ENCODE measurements at places on chromosomes 12 and 14.

DNA sequence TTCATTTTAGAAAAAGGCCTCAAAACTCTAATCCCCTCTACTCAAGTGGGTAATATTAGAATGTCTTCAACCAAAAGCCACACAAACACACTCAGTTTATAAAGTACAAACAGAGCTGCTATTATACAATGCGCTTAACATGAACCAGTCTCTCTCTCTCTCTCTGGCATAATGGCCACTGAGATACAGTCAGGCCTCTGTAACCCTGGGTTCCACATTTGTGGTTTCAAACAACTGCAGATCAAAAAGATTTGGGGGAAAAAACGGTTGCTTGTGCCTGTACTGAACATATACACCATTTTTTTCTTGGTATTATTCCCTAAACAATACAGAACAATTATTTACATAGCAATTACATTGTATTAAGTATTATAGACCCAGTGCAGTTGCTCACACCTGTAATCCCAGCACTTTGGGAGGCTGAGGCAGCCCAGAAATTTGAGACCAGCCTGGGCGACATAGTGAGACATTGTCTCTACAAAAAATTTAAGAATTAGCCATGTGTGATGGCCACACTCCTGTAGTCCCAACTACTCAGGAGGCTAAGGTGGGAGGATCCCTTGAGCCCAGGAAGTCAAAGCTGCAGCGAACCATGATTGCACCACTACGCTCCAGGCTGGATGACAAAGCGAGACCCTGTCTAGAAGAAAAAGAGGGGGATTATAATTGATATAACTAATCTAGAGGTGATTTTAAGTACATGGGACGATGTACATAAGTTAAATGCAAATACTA, 5.6 kb downstream of the SLC11A2 start:
- no peak for DNase-seq

DNA sequence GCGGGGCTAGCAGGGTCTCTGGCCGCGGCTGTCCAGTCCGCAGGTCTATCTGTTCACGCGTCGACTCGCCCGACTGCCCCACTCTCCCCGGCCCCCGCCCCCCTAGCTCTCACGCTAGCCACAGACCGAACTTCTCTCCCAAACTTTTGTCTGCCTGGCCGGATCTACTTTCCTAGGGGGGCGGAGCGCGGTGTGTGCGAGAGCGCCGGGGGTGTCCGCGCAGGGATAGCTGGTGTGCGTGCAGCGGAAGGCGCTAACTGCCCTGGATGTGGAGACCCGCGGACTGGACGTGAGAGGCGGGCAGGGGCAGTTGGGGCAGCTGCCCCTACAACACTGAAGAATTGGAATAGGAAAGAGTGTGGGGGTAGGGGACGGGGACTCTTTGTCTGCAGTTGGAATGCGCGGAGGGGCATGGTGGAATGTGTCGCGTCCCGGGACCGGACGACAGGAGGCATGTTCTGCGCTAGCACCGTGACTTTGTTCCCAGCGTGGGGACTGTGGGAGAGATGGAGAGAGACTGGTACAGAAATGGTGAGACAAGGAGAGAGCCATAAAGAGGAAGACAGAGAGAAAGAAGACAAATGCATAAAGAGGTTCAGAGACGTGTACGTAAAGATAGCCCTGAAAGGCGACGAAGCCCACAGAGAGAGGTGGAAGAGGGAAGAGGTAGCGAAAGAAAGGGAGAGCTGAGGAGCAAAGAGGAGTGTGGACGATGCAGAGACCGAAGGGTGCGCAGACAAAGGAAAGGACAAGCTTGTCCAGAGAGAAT, at the start of gene AJUBA:
TSS of gene AJUBA (minus strand) at position 75 of the 769 bp plus-strand sequence. CDS start 285 bp downstream, outside the sequence.
- peak; percentile 44 for DNase-seq

- DNase-seq: no peak
Observed at GRCh38 chr12:54605138-54605970, 16.9 kb upstream of the PPP1R1A start.

- no peak for DNase-seq
Observed at GRCh38 chr12:78118036-78118435, 287.3 kb downstream of the NAV3 start.

- DNase-seq: no peak
Observed at GRCh38 chr12:109753054-109753401, 39.4 kb downstream of the FAM222A start.

DNA sequence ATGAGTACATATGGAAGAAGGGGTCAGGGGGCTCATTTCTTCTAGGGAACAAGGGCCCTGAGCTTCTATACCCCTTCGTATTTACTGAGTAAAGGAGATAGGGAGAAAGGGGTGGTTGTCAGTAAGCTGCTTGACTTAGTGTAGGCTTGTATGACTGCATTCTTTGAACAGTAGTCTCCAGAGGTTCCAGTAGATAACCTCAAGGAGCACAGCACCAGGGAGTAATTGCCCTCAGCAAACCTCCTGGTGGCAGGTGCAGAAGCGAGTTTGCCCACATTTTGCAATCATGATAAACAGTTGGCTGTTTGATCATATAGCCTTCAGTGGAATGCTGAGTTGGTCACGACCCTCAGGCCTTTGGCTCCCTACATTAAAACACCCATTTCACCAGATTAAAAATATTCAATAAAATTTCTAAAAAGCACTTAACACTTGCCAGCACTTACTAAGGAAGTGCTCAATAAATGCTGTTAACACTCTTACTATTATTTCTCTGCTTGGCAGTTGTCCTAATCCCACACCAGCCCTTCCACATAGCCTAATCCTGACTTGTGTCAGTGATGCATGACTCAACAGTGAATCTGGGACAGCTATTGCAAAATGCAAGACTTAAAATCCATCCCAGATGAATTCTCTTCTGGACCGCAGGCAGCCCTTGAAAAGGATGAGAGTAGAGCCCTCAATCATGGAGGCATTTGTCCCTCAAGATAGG, 3.7 kb upstream of the DHRS4L2 start:
- no peak for DNase-seq

GRCh38 chr12:68632486-68632885, 21.8 kb downstream of the RAP1B start:
- no peak for DNase-seq

GRCh38 chr12:3483089-3483488, 7.9 kb upstream of the PRMT8 start:
- no peak for DNase-seq

DNA sequence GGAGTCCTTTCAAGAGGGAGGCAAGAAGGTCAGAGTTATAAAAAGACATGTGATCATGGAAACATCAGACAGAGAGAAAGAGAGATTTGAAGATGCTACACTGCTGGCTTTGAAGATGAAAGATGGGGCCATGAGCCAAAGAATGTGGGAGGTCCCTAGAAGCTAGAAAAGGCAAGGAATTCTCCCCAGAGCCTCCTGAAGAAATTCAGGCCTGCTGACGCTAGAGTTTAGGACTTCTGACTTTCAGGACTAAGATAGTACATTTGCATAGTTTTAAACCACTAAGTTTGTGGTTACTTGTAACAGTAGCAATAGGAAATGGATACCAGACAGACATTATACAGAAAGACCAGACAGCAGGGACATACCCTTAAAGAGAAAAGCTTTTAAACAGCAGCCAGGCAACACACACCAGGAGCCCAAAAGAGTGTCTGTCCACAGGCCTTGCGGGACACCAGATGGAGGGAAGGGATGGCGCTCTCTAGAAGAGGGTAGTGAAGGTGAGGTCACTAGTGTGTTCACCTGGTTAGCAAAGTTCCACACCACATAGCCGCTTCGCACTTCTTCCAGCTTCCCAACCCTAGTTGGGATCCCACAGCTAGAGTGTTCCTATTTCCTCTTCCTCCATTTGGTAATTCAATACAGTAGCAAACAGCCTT, 29.7 kb upstream of the CEBPE start:
- no peak for DNase-seq

GRCh38 chr12:49796155-49796554, 32.1 kb downstream of the NCKAP5L start:
- DNase-seq: no peak

GRCh38 chr14:95286645-95287044, 33.1 kb downstream of the CLMN start:
- no peak for DNase-seq

DNA sequence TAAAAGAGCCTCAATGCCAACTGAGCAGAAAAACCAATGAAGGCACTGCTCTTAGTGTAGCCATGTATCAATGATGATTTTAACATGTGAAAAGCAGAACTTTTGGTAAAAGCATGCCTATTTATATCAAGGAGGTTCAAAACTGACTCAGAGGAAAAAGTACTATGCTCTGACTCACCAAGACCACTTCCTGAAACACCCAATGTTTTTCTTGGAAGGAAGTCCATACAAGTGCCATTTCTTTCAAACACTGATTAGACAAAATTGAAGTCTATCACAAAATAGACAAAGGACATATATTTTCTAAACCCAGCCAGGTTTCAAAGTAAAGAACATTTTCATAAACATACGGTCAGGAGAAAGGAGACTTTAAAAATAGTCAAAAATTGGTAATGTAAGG, 88.6 kb downstream of the EPS8 start:
- no peak for DNase-seq

GRCh38 chr12:120259418-120260202, 5.9 kb downstream of the PXN start:
- no peak for DNase-seq

GRCh38 chr14:89849931-89850330, 104.6 kb downstream of the EFCAB11 start:
- DNase-seq: no peak

DNA sequence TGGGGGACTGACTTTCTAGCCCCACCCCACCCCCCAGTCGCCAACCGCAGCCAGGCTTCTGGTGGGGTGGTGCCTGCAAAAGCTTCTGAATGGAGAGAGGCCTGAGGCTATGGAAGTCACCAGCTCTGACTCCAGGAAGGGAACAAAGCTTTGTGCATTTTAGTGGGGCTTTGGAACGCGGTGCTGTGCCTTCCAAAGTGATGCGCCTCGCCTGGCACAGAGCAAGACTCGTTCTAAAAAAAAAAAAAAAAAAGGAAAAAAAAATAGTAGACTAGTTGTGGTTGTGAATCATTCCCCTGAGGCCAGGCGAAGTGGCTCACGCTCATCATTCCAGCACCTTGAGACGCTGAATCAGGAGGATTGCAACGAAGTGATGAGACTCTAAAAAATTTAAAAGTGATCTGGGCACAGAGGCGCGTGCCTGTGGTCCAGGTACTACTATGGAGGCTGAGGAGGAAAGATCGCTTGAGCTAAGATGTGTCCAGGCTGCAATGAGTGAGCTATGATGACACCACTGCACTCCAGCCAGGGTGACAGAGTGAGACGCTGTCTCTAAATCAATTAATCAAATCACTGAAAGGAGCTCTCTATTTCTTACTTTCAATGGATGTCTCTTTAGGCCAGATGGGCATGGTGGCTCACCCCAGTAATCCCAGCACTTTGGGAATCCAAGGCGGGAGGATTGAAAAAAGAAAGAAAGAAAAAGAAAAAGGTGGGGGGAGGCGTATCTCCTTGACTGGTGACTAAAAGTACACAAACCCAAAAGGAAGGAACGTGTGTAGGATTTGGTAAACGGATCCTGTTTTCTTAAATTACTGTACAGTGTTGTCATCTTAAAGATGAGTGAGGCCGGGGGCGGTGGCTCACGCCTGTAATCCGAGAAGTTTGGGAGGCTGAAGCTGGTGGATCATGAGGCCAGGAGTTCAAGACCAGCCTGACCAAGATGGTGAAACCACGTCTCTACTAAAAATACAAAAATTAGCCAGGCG, 259.6 kb upstream of the ALG10B start:
- DNase-seq: no peak

GRCh38 chr14:61515436-61516117, 179.7 kb upstream of the HIF1A start:
- DNase-seq: no peak

DNA sequence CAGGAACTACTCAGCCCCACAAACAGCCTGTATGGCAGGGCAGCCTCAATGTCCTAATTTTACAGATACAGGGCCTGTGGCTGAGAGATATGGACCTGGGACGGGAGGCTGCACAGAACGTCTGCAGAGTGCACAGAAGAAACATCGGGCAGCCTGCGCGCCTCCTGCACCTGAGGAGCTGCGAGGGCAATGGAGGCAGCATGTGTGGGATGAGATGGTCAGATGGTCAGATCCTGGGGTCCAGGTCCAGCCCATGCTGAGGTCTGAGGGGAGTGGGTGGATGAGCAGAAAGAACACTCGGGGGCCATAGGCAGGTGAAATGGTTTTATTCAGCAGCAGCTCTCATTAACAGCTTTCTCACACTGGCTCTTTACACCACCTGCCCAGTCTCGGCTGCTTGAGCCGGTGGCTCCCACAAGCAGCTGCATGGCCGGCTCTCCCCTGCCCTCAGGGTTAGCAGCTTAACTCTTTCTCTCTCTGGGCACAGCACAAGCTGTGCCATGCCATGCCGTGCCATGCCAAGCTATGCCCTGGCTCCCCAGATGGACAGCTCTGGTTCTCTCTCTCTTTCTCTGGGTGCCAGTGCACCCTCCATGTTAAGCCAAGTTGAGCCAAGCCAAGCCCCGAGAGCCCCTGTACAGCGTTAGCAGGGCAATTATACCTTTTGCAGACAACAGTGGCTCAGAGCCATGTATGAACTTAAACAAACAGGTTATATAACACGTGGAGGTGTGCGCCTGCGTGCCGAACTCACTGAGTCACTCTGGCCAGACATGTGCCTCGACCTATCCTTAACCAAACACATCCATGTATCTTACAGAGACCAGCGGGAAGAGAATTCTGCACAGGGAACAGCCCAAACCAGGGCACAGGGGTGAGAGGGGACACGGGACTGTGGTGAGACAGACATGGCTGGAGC, 47.6 kb downstream of the RIMBP2 start:
- no peak for DNase-seq

DNA sequence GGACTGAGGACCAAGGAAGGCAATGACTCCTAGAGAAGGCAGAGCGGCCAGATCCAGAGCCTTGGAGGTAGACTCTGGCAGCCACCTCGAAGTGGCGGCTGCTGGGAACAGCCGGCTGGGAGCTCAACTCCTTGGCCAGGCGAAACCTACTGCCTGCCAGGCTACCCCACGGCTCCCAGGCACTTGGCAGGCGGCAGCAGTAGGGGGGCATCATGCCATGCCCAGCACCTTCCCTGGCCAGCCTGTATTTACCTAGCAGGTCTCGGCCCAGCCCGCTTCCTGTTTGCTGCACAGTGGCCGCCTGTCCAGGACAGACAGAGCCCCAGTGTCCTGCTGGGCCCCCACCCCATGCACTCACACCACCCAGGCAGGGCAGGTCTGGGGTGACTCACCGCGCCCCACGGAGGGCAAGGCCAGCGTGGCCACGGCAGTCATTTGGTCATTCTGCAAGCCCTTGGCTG, 10.2 kb downstream of the TRPV4 start:
- DNase-seq: no peak

DNA sequence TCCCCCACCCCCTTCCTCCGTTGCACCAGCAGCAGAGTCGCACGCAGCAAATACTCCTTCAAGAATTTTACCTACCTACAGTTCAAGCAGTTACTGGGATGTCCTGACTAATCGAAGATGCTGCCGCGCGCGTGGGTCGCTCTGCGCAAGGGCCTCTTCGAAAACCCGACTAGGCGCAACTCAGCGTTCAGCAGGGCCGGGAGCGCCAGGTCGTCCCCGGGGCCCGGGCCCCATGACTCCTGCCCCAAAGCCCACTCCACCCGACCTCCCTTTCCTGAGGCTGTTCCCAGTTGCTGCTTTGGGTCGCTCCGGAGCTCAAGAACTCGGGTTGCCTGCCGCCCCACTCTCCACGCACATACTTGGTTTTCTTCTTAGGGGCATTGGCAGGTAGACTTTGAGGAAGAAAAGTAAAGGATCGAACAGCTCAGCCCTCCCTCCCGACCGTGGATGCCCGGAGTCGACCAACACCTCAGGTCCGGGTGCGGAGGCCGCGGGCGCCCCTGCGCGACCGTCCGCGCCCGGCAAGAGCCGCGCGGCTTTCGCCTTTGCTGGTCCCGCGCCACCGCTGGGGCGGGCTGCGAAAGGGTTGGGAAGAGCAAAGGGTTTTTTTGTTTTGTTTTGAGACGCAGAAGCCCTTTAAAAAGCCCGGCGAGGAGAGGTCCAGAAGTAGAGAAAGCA, 1.9 kb downstream of the BMP4 start:
- DNase-seq: no peak

All from activated T-helper 1 cell treated with Interleukin-2 at 50 U/mL for 16 hours (primary cell).